ENCODE measurements at places on chromosomes 3 and 15.

DNA sequence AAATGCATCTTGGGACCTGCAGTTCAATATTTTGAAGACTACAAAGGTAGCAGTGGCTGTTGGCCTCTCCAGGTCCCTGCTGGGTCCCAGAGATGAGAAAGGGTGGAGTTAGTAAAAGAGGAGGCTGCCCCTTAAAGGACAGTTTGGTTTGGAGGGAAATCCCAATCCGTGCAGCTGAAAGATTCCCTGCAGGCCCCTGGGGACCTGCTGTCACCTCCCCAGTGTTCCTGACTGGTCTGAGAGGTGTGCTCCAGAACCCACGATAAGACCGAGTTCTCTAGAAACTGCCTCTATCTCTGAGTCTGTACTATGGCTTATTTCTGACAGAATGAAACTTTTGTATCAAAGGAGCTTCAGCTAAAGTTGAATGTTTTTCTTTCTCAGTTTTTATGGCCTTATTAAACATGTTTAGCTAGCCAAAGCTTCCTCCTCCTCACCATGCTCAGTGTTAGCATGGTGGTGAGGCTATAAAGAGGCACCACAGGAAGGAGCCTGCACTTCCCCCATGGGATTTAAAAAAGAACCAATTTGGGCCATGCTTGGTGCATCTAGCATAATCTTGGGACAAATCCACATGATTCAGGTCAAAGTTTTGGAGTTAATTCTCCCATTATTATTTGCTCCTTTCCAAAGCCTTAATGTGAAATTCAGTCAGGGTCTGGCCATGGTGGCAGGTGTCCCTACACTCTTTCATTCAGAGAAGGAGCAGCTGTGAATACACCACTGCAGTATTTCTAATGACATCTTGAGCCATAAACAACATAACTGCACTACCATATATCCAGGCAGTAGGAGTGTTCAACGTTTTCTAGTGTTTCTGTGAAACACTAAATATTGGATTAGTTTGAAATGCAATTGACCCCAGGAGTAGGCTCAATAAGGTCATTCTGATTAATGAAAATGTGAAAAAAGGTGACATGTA, 74.4 kb downstream of the ATP1B3 start:
- no peak for DNase-seq

DNA sequence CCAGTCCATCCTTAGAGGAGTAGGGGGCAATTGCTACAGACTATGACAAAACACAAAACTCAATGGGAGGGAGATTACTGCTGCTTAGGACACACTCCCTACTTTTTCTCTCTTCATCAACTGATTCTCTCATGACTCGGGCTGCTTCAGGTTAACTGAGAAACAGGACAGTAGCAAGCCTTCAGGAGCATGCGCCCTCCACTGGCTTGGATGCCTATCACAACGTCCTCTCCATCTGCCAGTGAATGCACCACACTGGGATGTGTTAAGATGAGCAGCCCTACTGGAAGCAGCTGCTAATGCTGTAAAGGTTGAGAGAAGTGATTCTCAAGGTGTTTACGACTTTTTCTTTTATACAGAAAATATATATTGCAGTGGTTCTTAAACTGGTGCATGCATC, 542.3 kb downstream of the EDEM1 start:
- DNase-seq, result no peak

GRCh38 chr15:77905301-77905920, 172.1 kb downstream of the TBC1D2B start:
- no peak for DNase-seq

- DNase-seq, result no peak
These were observed 210.8 kb upstream of the ROPN1 start for GRCh38 chr3:124202754-124203153.

GRCh38 chr15:40410476-40410875, 4.9 kb downstream of the IVD start:
- DNase-seq, result no peak

- DNase-seq, result no peak
These were observed 126.3 kb upstream of the PLAAT1 start for GRCh38 chr3:193114431-193115340.

DNA sequence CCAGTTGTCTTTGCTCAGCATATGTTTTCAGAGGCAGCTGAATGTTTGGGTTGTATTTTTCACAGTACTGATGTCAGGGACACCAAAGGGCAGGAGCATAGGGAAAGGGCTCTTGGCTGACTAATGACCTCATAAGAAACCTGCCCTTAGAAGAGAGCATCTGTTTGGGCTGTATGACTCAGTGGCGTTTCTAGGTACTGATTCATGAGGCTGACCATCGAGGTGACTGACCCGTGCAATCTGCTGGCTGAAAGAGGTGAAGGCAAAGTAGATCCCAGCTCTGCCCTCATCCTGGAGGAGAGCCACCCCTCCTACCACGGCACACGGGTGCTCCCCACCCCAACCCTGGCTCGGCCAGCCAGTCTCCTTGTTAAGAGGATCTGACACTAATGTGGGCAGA, 8.3 kb downstream of the LMCD1 start:
- DNase-seq, result no peak

GRCh38 chr3:45746777-45747622, 49.3 kb downstream of the SLC6A20 start:
- DNase-seq, result no peak

GRCh38 chr3:190558796-190559195, 44.9 kb downstream of the IL1RAP start:
- no peak for DNase-seq

- no peak for DNase-seq
These were observed 94.8 kb upstream of the TLE3 start for GRCh38 chr15:70192490-70192889.

GRCh38 chr3:44468572-44469520, 8.6 kb downstream of the ZNF445 start:
- no peak for DNase-seq

GRCh38 chr3:178669758-178670157, 133.5 kb downstream of the KCNMB2 start:
- DNase-seq, result no peak

GRCh38 chr15:34370643-34371042, 3.6 kb upstream of the LPCAT4 start:
- DNase-seq, result no peak

- DNase-seq, result no peak
These were observed 20.3 kb upstream of the LPP start for GRCh38 chr3:188133646-188134045.
